ENCODE measurements at places on chromosomes 13 and 19.

DNA sequence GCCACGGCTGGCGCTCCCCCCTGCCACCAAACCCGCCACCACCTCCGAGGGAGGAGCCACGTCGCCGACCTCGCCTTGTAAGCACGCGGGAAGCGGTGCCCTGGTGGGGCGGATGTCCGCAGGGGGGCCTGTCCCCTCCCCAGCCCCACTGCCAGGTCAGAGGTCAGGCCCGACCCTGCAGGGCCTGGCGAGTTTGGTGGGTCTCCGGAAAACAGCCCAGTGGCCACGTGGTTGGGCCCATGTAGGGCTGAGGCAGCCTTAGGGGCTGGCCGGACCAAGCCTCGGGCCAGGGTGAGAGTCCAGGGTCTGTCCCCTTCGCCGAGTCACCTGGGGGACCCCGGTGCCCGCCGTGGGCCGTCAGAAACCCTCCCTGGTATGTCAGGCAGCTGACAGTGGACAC lies 26.5 kb downstream of the SMIM24 start:
- no peak for DNase-seq

GRCh38 chr19:42270346-42271044 lies 1.4 kb downstream of the CIC start:
- DNase-seq = peak; percentile 63

DNA sequence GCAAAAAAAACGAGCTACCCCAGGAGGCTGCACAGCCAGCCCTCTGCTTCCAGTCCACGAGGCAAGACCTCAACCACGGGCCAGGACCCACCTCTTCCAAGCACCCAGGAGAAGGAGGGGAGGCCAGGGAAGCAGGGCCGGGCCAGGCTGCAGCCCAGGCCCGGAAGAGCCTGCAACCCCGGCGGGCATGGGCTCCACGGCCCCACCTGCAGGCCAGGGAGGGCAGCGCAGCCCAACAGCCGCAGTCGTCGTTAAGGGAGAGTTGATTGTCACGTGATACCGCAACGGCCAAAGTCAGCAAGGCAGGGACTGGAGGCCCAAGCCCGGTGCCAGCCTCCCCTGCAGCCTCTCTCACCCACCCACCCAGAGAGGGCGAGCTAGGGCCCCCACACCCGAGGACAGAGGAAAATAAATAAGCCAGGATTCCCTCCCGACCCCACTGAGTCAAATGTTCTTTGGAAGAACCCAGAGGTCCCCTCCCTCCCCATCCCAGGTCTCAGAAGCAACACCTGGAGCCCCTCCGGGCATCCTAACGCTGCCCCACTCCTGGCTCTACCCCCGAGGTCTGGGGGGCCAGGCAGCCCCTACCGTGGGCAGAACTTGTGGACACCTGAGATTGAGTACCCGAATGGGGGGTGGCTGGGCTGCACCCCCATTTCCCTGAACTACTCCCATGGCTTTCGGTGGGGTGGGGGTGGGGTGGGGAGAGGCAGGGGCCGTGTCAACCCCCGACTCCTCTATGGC lies 5.2 kb upstream of the REXO1 start:
- peak; percentile 75 for DNase-seq

GRCh38 chr13:111518161-111518792 lies 197.8 kb downstream of the TEX29 start:
- no peak for DNase-seq

DNA sequence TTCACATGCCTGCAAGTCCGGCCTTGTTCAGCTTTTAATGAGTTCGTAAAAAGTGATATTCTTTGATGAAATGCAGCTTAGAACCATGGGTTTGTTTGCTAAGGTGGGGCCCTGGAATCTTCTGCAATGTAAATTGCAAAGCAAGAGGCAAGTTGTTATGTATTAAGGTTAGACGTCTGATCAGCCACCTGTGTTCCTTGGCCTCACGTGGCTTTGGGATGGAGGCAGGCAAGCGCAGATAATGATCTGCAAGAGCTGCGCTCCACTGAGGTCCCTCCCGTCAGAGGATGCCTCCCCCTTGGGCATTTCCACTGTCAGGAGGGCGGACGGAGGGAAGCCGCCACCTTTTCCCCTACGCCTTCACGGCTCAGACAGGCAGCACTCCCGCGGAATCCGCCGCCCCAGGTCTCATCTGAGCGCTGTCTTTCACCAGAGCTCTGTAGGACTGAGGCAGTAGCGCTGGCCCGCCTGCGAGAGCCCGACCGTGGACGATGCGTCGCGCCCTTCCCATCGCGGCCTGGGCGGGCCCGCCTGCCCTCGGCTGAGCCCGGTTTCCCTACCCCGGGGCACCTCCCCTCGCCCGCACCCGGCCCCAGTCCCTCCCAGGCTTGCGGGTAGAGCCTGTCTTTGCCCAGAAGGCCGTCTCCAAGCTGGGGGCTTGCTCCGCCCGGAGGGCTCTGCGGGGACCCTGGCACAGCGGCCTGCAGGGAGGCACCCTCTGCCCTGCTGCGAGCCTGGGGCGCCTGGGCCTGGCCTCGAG lies 110.9 kb downstream of the CRYL1 start:
- DNase-seq = no peak

DNA sequence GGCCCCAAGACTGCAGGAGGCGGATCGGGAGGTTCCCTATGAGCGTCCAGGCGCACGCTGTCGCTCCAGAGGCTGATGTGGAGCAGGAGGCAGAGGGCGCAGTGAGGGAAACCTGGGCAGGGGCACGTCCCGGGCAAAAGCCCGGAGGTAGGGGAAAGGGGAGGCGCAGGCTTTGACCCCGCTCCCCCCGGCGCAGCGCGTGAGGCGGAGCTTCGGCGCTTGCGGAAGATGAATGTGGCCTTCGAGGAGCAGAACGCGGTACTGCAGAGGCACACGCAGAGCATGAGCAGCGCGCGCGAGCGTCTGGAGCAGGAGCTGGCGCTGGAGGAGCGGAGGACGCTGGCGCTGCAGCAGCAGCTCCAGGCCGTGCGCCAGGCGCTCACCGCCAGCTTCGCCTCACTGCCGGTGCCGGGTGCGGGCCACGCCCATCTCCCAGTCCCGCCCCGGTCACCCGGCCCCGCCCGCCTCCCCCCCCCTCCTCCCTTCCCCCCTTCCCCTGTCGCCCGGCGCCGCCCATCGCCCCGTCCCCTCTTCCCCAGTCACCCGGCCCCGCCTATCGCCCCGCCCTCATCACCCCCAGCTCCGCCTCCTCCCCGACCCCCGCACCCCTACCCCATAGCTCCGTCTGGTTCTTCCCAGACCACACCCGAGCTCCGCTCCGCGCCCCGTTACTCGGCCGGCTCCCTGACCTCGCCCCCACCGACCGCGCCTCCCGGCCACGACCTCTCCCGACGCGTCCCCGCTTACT lies 4.1 kb downstream of the HMG20B start:
- no peak for DNase-seq

Measured in stimulated activated CD8-positive, alpha-beta memory T cell treated with anti-CD3 and anti-CD28 coated beads, Interleukin-15, amount 100 ng/mL, for 48 hours (primary cell).